ENCODE measurements at places on chromosomes 16 and 17. TPM values are rescaled to one million over a fixed set of nuclear protein-coding genes. Genes with fewer than 3 reads are reported as not detected.

DNA sequence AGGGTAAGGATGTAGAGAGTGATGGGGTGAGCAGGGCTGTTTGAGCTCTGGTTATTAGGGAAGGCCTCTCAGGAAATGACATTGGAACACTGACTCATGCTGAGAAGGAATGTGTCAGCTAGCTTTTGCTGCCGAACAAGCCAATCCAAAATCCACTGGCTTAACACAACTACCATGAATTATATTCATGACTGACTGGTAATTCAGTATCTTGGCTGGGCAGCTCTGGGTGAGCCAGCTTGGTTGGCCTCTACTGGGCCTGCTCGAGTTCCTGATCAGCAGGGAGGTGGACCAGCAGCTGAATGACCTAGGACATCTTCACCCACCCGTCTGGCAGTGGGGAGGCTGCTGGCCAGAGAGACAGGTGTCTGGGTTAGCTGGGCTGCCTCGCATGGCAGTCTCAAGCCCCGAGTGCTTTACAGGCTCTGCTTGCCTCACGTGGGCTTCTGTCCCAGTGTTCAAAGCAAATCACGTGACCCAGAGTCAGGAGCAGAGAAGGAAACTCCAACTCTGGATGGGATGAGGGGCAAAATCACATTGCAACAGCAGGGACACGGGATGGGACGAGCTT is 209.4 kb downstream of the KATNIP start:
- H3K36me3 ChIP-seq = peaks cover 3% of the 10 kb centered on the region
- no peaks in the 10 kb centered on the region for H3K4me1 ChIP-seq
- no peaks in the 10 kb centered on the region for H3K27me3 ChIP-seq
- H3K27ac ChIP-seq = no peak overlapping the region
- DNase-seq = no peak

Gene MYL4
- total RNA-seq = not detected

- no peak for DNase-seq
- H3K4me1 ChIP-seq = peaks cover 4% of the 10 kb centered on the region
- H3K27ac ChIP-seq = no peak overlapping the region
- no peak overlapping the region for H3K4me3 ChIP-seq
- no peaks in the 10 kb centered on the region for H3K27me3 ChIP-seq
These were observed 8.3 kb downstream of the WDR90 start for GRCh38 chr16:657487-657886.

DNA sequence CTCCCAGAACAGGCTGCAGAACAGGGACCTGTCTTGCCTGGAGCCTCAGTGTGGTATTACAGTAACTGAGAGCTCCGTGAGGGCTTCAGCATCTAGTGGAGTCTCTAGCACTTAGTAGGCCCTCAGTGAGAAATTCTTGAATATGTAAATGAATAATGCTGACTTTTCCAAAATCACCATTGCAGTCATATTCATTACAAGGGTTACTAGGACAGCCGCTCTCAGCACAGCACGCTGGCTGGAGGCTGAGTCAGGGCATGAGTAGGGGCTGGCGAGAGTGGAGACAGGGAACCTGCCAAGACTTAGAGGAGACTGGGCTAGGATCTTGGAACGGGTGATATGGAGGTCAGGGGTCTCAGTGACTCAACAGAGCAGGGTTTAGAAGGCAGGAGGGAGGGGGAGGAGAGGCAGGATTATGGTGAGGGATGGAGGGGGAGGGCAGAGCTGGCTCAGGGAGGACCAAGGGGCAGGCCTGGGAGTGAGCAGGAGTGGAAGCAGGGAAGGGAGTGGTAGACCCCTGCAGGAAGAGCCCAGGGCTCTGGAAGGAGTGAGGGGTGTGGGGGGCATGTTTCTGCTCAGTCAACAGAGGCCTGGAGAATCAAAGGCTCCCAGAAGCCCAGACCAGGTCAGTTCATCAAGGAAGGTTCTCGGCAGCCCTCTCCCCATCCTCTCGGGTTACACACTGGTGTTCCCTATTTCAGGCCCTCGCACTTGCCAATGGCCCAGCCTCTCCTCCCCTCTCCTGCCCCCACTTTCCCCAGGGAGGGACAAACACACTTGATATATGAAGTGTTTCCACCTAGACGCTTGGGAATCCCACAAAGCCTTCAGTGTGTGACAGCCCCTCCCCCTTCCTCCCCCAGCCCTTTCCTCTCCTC is 42.3 kb downstream of the FZD2 start:
- no peak for DNase-seq
- H3K4me1 ChIP-seq = no peaks in the 10 kb centered on the region
- H3K27ac ChIP-seq = no peak overlapping the region
- H3K4me3 ChIP-seq = no peak overlapping the region

DNA sequence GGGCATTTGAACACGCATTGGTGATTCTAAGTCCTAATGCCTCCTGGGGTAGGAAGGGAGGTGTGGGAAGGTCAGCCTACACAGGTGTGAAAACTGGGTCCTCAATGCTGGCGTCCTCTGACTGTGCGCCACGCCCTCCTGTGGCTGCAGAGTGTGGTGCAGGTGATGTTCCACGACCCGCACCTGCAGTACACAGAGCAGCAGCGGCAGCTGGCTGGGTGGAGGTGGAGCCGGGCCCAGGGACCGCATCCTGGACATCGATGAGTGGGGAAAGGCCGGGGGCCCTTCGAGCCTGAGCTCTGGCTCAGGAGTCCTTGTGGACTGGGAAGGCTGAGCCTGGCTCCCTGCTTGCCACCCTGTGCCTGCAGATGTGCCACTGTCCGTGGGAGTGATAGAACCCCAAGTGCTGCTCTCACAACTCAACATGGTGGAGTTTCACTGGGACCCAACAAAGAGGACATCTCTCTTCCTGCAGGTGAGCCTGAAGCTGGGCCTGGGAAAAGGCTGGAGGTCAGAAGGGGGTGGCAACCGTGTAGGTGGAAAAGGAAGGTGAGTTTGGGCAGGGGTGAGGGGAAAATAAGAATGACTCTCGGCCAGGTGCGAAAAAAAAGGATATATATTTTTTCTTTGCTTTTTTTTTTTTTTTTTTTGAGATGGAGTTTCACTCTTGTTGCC is 14.0 kb upstream of the STAC2 start:
- peaks cover 17% of the 10 kb centered on the region for H3K4me1 ChIP-seq
- H3K27ac ChIP-seq = no peak overlapping the region
- H3K36me3 ChIP-seq = no peaks in the 10 kb centered on the region
- H3K4me3 ChIP-seq = no peak overlapping the region
- H3K27me3 ChIP-seq = no peaks in the 10 kb centered on the region
